AG08395 (cell line): ENCODE measurements at places on chromosomes 1 and 21.
A peak's percentile ranks its signal among the peaks of the same experiment; 100 is the strongest.

DNA sequence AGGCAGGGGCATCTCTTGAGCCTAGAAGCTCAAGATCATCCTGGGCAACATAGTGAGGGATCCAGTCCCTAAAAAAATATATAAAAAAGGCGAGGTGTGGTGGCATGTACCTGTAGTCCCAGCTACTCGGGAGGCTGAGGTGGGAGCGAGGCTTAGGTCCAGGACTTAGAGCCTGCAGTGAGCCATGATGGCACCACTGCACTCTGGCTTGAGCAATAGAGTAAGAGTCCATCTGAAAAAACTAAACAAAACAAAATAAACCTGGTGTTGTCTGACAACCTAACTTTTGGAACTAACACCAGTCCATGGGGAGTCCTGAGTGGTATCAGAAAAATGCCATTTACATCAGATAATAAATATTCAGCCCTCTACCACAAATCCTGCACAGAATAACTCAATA lies 110.1 kb upstream of the NRIP1 start:
- no peak for DNase-seq

DNA sequence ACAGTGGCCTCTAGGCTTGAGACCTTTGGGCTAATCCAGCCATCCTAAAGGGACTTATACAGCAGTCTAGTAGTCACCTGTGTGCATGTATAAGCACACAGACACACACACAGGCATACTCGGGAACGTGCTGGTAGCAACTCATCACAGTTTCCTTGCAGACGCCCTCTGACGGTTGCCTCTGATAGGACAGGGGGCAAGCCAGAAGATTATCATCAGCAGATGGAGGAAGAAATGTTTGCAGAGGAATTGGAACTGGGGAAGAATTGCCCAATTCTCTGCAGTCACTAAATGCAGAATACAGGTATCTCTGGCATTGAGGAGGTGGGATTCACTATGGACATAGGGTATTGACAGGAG lies 222.2 kb downstream of the C1orf94 start:
- no peak for DNase-seq

DNA sequence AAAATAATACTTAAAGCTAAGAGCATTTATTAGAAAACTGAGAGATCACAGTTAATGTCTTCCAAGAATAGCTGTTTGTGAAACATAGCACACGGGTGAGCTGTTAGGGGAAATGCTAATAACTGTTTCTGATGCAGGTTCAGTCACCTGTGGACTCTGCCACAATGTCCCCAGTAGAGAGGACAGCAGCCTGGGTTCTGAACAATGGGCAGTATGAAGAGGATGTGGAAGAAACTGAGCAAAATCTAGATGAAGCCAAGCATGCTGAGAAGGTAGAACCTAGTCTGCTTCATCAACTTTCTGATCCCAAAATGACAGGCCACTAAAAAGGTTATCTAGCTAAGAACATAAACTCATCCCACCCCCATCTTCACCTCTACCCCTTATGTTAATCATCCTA lies 32.6 kb downstream of the CLEC20A start:
- no peak for DNase-seq

DNA sequence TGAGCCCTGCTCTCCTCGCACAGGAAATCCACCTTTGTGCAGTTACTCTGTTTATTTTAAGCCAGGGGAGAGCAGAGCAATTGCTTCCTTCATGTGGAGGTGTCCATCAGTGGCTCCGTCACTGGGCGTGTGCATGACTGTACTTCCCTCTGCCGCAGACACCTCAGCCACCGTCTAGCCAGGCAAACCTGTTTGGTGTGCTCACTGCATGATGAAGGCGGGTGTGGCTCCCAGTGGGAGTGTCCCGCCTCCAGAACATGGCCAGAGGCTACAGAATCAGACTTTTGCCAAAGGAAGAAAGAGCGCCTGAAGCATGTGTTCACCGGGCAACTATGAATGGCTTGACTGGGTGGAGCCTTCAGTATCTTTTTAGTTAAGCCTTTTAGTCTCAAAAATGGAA lies 26.1 kb upstream of the LAMC2 start:
- DNase-seq, result no peak

GRCh38 chr1:230643908-230644307 lies 1.6 kb downstream of the COG2 start:
- peak; percentile 4 for DNase-seq

DNA sequence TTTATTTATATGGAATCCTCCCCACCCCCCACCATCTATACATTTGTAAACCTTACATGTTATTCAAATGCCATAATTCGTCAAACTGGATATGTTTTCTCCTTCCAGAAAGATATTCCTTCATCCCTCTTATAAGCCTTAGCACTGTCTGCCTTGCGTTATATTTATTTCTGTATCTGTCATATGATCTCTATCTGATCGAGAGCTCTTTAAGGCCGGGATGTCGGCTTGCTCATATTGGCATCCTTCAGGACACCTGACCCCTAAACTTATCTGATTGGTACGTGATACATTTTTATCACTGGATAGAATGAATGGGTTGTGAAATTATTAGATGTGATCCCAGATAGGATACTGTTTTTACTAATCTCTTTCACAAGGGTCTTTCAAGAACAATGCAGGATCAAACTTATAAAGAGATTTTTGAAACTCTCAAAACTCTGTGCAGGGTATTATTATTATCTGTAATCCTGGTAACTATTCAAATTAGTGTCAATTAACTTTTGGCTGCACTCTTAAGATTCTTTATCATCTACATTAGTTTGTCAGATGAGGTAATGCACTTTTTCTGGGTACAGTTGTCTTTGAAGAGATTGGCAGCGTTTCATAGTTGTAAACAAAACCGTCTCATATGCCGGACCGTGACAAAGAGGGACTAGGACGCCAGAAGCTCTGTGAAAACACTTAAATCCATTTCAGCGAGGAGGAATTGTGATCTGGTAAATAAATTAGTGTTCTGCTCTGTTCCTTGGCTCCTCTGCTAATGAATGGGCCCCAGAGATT lies 152.0 kb downstream of the KIF26B start:
- no peak for DNase-seq

DNA sequence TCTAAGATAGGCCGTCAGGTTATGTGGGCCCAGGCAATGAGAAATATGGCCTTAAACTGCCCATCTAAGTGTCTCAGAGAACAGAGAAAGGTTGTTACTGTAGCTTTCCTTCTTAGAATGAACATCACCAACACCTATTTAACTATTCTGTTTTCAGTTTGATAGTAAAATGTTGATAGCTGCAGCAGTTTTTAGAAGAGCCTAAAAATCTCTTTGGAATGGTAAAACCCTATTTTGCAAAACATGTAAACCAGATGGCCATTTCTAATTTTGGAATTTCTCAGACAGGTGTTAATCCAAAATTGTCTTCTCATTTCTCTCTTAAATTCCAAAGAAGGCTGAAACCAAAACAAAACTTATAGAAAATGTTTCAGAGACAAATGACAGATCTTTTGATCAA lies 57.5 kb downstream of the DIPK1A start:
- no peak for DNase-seq

DNA sequence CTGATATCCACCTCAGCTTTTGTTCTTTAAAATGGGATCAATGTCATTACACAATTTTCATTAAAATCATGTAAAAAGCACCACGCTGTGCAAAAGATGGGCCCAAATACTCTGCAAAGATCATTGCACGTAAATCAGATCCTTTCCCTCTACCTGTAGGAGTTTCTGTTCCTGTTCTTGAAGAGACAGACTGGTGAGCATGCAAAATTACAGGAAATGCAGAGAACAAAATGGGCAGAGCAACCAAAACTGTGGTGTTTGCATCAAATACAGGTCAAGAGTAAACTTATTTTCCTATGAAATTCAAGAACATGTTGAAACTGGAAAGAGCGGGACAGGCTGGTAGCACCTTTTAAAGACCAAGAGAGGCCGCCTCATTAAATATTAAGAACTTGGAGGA lies 294.9 kb upstream of the ADGRL2 start:
- no peak for DNase-seq

GRCh38 chr1:38489844-38490270 lies 369.7 kb downstream of the RRAGC start:
- no peak for DNase-seq

DNA sequence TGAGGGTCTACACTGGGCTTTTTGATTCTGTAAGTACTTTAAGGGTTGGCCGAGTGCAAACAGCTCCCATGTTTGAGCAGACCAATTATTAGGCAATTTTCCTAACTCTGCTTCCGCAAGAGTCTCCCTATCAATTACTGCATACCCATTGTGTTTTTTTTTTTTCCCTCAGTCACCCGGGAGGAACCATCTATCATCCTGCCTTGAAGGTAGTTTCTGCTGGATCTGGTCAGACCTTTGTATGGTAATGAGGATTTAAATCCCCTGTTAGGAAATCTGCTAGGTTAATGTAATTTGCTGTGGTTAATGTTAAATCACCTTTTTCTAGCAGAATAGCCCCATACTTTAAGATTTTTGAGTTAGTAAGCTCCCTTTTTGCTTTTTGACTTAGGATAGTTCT lies 40.8 kb upstream of the WARS2 start:
- no peak for DNase-seq

DNA sequence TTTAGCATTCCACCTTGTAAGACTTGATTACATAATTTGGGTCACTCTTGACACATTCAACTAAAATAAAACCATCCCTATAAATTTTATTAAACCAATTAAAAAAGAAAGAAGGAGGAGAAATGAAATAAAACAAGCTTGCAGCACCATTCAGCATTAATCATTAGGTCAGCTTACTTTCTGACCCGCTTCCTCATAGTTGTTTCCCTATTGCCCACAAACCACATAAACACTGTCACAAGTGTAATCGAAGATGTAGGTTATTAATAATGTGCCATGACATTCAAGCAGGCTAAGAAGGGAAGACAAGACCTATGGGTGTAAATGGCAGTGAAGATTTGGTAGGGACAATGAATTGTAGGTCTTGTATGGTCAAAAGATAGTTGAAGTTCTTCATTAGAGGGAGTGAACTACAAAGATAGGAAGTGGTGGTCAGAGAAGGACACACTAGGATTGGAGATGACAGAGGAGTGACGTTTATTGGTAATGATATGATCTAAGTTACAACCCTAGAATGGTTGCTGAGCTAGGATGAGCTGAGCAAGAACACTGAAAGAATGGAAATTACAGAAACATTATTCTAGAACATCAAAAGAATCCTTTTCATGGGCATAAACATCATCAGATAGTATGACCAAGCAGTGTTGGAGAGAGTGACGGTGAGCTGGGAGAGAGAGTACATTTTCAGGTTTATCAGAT lies 231.5 kb downstream of the KCNT2 start:
- no peak for DNase-seq

DNA sequence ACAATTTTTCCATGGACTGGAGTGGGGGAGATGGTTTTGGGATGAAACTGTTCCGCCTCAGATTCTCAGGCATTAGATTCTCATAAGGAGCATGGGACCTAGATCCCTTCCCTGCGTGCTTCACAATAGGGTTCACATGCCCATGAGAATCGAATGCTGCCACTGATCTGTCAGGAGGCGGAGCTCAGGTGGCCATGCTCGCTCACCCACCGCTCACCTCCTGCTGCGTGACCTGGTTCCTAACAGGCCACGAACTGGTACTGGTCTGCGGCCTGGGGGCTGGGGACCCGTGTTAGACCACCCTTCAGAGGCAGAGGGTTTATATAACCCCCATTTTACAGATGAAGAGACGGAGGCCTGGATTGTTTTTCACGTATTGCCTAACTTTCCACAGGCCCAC lies 16.3 kb upstream of the SRSF4 start:
- DNase-seq, result no peak

DNA sequence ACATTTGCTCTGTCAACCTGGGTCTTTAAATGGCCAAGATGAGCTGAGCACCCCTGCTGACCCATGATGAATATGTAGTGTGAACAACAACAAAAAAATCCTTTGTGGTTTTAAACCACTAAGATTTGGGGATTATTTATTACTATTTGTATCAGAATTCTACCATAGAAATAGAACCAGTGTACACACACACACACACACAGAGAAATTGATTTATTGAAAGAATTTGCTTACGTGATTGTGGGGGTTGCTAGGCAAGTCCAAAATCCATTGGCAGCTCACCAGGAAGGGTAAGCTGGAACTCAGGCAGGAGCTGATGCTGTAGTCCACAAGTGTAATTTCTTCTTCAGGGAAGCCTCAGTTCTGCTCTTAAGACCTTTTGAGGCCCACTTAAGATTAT lies 82.5 kb upstream of the MAP1LC3C start:
- DNase-seq, result peak; percentile 39

DNA sequence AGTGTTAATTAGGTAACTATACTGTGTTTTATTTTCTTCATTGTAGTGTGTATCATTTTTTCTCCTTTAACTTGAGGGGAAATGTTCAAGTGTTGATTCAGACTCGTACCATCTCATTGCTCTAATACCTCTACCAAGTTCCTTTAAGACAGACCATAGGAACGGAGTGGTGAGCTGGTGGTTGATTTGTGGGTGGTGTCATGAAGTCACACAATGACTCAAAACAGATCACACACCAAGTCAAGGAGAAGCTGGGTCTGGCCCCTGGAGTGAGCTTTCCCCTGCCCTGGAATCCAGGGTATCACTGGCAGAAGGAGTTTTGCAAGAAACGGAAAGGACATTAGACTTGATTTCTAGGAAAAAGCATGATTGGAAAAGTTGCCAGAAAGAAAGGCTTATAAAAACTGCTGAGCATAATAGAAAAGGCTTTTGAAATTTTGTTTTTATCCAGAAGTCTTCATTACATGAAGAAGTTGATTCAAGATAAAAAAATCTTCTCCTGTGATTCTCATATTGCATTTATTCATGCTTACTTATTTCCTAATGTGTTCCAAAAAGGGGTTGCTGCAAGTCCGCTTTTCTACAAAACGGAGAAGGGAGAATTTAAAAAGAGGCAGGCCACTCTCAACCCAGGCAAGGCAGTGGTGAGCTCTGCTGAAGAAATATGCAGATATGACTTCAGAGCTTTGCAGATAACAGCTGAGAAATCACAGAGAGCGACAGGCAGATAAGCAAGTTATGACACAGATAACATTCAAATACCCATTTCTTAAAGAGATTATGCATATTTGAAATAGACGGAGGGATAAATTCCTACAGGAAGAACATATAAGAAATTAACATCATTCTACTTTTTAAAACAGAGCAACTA lies 79.7 kb downstream of the TBX19 start:
- DNase-seq, result peak; percentile 61

GRCh38 chr1:78136680-78137079 lies 90.9 kb downstream of the GIPC2 start:
- DNase-seq, result no peak

DNA sequence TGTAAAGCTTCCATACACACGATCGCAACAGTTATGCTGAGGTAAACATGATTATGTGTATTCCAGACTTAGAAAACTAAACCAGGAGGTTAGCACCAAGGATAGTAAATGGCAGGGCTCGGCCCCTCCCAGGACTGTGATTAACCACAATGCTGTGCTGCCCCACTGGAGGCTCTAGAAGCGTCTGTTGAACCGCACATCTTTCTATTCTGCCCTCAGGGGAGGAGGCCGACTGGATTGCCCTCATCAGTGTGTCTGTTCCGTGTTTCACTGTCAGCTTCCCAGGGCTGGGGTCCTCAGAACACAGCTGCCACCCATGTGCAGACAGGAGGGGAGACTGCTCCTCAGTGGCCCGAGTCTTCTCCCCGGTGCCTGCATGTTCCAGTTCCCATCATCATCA lies 12.8 kb upstream of the ASCL5 start:
- no peak for DNase-seq
